ENCODE measurements at places on chromosomes 6 and 20. TPM values are rescaled to one million over a fixed set of nuclear protein-coding genes. Genes with fewer than 3 reads are reported as not detected.

Gene C6orf58
- total RNA-seq: not detected

Gene HLA-G
- total RNA-seq: 0.38 TPM

Gene BFSP1
- total RNA-seq: 13.8 TPM

Gene ARFGEF3
- 10.0 TPM for total RNA-seq

Gene SOBP
- 0.22 TPM for total RNA-seq

Gene SULF2
- total RNA-seq: 495 TPM

Gene C6orf52
- 6.2 TPM for total RNA-seq

Gene CEP162
- total RNA-seq: 6.0 TPM

Gene SERPINB1
- 82.3 TPM for total RNA-seq

Gene SLC35F1
- not detected for total RNA-seq

Gene RIMS1
- total RNA-seq: not detected

Gene TUBE1
- 27.0 TPM for total RNA-seq

Gene FKBP1C
- total RNA-seq: 0.46 TPM

Gene FILIP1
- total RNA-seq: 0.15 TPM

Gene HLA-DQA1
- not detected for total RNA-seq

Gene KIF25
- total RNA-seq: not detected

Gene FAXC
- 3.3 TPM for total RNA-seq

Gene SYCP2
- total RNA-seq: 3.0 TPM

Gene MRPS18A
- 49.1 TPM for total RNA-seq

Gene BMP5
- 0.20 TPM for total RNA-seq

Gene HLA-DRB5
- not detected for total RNA-seq

Gene NOTCH4
- total RNA-seq: 1.5 TPM

Gene SLC35D3
- total RNA-seq: not detected

Gene FHL5
- not detected for total RNA-seq

Gene SLC22A16
- total RNA-seq: not detected

Gene TMC2
- not detected for total RNA-seq

Gene FABP7
- not detected for total RNA-seq

Gene NR2E1
- total RNA-seq: not detected

Gene BMP7
- 0.13 TPM for total RNA-seq

Gene CTSZ
- total RNA-seq: 184 TPM

Gene OR2H2
- total RNA-seq: not detected

Gene EPPIN
- not detected for total RNA-seq

All from PC-9 (cell line).